ENCODE measurements at places on chromosomes 13 and 19.

GRCh38 chr19:17294051-17294891, 9.0 kb downstream of the ABHD8 start:
- no peak for DNase-seq

DNA sequence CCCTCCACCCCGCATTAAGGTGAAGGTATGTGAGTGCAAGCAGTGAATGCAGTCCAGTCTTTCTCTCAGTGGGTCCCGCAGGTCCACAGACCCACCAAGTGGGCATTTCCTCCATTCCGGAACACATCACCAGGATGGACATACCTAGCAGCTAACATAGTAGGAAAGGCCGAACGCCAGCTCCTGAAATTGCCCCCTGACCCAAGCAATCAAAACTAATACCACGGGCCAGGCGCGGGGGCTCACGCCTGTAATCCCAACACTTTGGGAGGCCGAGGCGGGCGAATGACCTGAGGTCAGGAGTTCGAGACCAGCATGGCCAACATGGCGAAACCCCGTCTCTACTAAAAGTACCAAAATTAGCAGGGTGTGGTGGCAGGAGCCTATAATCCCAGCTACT, 71.7 kb upstream of the VSTM2B start:
- DNase-seq = no peak

GRCh38 chr13:33518452-33518851, 232.9 kb upstream of the STARD13 start:
- DNase-seq = no peak

GRCh38 chr13:33119856-33120543, 103.8 kb downstream of the KL start:
- DNase-seq = no peak

GRCh38 chr19:54233941-54234340, 8.6 kb downstream of the LILRA6 start:
- DNase-seq = no peak
